ENCODE measurements at places on chromosomes 5 and 9.

DNA sequence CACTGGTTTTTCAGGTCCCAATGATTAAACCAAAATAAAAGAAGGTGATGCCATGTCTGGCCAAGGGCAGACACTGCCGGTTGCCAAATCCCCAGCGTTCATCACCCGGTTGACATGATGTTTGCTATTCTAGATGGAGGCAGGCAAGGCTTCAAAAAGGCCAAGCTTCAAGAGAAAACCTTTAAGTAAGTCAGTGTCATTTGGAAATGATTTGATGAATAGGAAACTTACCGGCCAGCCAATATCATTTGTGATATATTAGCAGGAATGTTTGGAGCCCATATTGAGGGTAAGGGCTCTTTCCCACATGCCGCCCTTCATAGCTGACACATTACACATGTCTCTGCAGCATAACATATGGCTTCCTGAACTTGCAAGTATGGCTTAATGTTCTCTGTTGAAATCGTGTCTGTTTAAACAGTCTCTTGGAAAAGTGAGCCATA, 89.5 kb upstream of the TTC23L start:
- DNase-seq = no peak

DNA sequence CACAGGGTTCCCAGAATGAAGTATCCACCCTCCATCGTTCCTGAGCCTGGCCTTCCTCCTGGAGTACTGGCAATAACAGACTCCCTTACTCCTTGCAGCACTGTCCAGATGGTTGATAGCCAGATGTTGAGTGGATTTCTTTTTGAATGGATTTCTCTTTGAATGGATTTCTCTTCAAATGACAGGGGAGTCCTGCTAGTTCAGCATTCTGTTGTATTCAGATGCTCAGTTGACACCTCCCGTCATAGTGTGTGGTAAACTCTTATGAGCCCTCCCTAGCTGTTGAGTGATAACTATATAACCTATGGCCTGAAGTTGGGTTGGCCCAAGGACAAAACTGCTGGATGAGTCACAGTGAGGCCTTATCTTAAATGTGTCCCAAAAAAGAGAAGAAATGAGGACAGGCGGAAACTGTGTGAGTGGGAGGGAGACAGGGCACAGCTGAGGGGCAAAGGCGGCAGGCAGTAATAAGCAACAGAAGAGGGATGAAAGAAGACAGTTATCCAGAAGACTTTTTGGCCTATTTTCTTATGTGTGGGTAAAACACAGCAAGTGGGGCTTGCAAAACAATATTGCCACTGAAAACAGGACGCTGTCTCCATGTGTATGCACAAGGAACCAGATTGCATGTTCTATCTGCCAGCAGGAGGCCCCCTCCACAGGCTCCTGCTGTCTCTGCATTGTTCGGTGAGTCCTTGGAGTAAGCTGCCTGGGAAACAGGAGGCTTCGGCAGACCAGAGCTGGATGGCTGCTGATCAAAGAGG, 209.5 kb upstream of the S1PR3 start:
- DNase-seq = no peak

GRCh38 chr9:96874201-96874785, 20.0 kb upstream of the ZNF782 start:
- no peak for DNase-seq

- no peak for DNase-seq
These were observed 123.7 kb upstream of the CPEB4 start for GRCh38 chr5:173764332-173765028.

GRCh38 chr9:19999491-20000057, 210.7 kb upstream of the SLC24A2 start:
- no peak for DNase-seq

DNA sequence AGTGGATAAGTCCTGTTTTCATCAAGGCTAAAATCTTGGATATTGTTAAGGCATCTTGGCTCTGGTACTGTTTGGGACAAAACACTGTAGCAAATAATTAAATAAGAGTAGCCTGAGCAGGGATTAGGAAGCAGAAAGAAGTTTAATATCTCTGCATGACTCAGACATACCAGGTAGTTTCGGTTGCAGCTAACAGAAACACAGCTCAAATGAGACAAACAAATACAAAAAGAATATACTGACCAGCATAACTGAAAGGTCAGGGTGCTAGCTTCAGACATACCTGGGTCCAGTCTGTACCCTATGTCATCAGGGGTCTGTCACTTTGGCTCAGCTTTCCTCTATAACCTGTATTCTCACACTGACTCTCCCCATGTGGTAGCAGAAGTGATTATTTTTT, 156.4 kb upstream of the MAP3K1 start:
- DNase-seq = no peak

DNA sequence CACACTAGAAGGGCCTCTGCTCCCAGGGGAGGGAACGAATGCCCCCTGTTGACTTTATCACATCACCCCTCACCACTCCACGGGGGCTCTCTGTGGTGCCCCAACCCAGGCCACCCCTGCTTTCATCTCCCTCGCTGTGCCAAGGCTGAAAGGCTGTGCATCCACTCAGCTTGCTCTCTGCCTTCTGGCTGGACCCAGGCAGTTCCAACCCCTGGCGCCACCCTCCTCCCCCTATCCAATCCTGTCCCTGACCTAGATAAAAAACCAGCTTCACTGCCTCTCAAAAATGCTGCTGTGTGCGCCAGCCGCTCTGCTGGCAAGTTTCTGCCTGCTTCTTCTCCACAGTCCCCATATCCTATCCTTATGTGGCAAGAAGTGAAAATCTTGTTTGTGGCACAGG, 22.4 kb upstream of the CORO2A start:
- no peak for DNase-seq

- no peak for DNase-seq
These were observed 122.7 kb downstream of the GRIA1 start for GRCh38 chr5:153613144-153613543.

- DNase-seq = no peak
These were observed 100.1 kb upstream of the LRRTM2 start for GRCh38 chr5:138975098-138975847.

DNA sequence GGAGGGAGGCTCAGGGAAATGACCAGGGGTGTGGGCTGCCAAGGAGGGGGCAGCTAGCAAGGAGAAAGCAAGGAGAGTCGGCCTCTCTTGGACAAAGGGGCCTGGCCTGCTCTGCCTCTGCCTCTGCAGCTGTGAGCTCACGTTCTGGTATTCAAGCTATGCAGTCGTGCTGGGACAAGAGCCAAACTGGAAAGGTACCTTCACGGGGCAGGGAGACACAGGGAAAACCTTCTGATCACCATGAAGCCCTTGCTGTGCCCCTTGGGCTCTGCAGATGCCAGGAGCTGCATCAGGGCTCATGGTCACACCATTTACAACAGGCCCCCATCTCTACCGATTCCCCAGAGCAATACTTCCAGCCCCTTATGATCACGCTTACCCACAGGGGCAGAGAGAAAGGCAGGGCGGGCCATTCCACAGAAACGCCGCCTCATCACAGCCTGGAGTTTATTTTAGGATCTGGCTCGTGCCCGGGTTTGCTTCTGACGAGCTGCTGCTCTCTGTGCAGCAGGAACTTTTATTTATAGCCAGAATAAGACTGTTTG, 63.2 kb downstream of the PRRT1B start:
- no peak for DNase-seq

DNA sequence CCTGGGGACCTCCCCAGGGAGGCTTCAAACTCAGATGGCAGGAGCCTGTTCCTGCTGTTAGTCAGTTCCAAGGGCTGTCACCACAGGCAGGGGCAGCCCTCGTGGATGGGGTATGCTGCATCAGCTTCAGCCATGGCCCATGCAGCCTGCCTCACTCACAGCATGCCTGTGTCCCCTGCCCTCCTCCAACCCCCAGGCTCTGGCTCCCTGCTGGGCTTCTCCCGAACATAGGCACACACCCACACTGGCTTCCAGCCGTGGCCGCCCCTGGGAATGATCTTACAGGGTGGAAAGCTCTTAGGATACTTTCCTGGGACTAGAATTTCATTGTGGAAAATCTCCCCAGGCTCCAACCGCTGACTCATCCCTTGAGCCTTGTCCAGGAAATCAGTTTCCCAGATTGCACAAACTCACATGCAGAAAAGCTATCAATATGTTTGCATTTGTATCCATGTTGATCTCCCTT, 163.8 kb downstream of the SEC61B start:
- DNase-seq = no peak

GRCh38 chr9:93295456-93296076, 111.6 kb downstream of the WNK2 start:
- DNase-seq = no peak

DNA sequence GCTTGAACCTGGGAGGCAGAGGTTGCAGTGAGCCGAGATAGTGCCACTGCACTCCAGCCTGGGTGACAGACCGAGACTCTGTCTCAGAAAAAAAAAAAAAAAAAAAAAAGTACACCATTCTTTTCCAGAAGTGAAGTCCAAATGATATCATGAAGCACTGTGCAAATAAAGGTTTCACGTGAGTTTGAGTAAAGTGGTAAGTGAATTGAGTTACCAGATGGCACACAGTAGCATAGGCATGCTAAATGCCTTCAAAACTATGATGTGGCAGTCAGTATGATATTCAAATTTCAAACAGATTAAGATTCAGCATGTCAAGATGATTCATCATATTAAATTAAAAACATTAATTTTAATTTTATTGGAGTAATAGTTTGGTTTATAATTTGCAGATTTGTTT, 195.2 kb downstream of the TAF11L14 start:
- no peak for DNase-seq

GRCh38 chr9:137703842-137704508, 85.2 kb downstream of the EHMT1 start:
- DNase-seq = no peak

GRCh38 chr9:121956808-121957207, 136.3 kb downstream of the TTLL11 start:
- no peak for DNase-seq

DNA sequence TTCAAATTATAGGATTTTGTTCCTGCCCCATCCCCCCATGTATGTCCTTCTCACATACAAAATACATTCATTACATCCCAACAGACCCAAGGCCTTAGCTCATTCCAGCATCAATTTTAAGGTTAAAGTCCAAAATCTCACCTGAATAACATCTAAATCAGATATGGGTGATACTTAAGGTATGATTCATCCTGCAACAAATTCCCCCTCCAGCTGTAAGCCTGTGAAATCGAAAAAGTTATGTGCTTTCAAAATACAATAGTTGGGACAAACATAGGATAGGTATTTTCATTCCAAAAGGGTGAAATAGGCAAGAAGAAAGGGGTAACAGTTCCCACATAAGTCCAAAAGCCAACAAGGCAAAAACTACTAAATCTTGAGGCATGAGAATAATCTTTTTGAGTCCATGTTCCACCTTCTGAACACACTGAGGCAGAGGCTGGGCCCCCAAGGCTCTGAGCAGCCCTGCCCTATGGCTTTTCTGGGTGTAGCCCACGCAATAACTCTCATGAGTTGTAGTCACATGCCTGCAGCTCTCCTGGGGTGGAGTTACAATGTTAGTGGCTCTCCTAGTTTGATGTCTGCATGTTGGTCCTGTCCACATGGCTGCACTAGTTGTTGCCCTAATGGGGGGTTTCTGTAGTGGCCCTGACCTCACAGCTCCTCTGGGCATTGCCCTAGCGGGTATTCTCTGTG, 243.9 kb upstream of the SMARCA2 start:
- no peak for DNase-seq

GRCh38 chr5:94043311-94043710, 301.9 kb upstream of the POU5F2 start:
- no peak for DNase-seq

DNA sequence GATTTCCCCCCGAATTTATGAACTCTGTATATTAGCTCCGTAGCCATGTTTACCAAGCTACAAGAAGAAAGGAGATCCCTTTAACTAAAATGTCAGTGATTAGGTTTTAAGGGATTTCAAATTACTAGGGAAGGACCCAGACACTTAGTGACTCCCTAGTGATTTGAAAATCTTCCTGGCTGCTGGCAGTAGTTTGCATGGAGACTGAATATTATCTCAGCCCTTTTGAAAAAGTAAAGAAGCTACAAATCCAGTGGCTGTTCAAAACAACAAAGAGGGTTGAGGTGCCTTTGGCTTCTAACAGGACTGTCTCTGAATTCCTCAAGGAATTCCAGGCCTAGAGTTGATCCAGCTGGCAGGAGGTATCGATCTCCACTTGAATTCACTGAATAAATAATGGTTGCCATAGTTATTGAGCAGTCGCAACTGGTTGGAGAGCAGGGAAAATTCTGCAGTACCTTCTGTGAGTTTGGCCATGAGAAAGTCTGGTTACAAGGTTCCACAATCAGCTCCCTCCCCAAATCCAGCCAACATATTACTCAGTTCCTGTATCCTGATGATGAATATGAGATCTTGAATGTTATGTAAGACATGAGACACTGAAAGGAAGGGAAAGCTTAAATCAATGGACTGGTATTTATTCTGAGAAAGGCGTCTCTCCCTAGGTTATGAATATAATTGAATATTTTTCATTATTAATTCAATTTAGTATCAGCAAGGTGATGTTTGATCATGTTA, 37.7 kb downstream of the NR4A3 start:
- DNase-seq = no peak

- peak; percentile 44 for DNase-seq
These were observed 289.5 kb downstream of the DOCK8 start for GRCh38 chr9:503881-504852.

DNA sequence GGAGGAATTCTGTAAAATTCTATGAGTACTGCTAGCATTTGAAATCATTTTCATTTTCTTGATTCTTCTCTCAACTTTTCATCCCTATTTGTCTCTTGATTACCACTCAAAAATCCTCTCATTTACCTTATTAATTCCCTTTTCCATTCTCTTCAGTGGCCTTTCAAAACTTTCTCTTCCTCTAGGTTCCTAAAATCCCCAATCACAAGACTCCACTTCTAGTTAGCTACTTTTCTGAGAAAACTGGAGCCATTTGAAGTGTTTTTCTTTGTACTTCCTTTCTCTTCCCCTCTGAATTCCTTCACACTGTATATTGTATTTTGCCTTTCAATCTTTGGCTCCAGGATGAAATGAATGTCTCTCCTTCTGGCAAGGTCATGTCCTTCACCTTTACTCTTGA, 61.3 kb upstream of the NR4A3 start:
- no peak for DNase-seq

DNA sequence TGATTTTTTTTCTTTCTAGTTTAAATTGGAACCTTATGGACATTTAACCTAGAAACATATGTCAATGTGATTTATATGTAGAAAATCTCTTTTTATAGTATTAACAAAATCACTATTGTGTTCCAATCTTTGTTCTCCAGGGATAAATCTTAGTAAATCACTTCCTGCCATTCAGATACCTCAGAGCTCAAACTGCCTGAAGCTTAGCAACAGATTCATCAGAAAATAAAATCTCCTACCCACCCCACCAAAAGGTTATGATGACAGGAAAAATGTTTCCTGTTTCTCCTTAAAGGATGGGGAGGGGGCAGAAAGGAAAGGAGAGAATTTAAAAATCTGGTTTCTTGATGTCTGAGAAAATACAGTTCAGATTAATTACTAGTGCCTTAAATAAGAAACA, 105.0 kb upstream of the TUT7 start:
- no peak for DNase-seq
